Osteocyte (in vitro differentiated cells): ENCODE measurements at places on chromosomes 1 and 21. TPM values are rescaled to one million over a fixed set of nuclear protein-coding genes. Genes with fewer than 3 reads are reported as not detected.
A peak's percentile ranks its signal among the peaks of the same experiment; 100 is the strongest.

DNA sequence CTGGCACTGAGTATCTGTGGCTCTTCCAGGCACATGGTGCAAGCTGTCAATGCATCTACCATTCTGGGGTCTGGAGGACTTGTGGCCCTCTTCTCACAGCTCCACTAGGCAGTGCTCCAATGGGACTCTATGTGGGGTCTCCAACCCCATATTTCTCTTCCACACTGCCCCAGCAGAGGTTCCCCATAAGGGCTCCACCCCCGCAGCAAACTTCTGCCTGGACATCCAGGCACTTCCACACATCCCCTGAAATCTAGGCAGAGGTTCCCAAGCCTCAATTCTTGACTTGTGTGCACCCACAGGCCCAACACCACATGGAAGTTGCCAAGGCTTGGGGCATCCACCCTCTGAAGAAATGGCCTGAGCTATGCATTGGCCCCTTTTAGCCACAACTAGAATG, 18.8 kb downstream of the ODF2L start:
- peaks cover 17% of the 10 kb centered on the region for H3K4me1 ChIP-seq
- no peaks in the 10 kb centered on the region for H3K27me3 ChIP-seq
- peaks cover 15% of the 10 kb centered on the region for H3K36me3 ChIP-seq
- no peak overlapping the region for H3K4me3 ChIP-seq
- no peak overlapping the region for H3K27ac ChIP-seq
- DNase-seq, result no peak

GRCh38 chr1:232034556-232034955, 408.0 kb downstream of the DISC1 start:
- H3K27me3 ChIP-seq, result no peaks in the 10 kb centered on the region
- peaks cover 8% of the 10 kb centered on the region for H3K36me3 ChIP-seq
- no peak overlapping the region for H3K4me3 ChIP-seq
- H3K27ac ChIP-seq, result no peak overlapping the region
- H3K4me1 ChIP-seq, result peaks cover 13% of the 10 kb centered on the region

DNA sequence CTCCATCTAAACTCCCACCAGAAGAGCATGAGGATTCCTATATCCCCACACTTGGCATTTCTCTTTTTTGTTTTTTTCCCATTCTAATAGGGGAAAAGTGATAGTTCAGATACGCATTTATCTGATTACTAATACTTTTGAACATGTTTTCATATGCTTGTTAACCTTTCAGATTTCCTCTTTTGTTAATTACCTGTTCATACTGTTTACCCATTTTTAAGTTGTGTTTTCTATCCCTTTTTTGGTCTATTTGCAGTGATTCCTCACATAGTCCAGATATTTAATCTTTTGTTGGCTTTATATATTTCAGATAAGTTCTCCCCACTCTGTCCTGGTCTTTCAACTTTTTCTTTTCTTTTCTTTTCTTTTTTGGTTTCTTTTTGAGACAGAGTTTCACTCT, 13.6 kb upstream of the PIGK start:
- no peaks in the 10 kb centered on the region for H3K27me3 ChIP-seq
- peaks cover 19% of the 10 kb centered on the region for H3K4me1 ChIP-seq
- no peak for DNase-seq
- no peak overlapping the region for H3K4me3 ChIP-seq
- H3K36me3 ChIP-seq, result peaks cover 2% of the 10 kb centered on the region

DNA sequence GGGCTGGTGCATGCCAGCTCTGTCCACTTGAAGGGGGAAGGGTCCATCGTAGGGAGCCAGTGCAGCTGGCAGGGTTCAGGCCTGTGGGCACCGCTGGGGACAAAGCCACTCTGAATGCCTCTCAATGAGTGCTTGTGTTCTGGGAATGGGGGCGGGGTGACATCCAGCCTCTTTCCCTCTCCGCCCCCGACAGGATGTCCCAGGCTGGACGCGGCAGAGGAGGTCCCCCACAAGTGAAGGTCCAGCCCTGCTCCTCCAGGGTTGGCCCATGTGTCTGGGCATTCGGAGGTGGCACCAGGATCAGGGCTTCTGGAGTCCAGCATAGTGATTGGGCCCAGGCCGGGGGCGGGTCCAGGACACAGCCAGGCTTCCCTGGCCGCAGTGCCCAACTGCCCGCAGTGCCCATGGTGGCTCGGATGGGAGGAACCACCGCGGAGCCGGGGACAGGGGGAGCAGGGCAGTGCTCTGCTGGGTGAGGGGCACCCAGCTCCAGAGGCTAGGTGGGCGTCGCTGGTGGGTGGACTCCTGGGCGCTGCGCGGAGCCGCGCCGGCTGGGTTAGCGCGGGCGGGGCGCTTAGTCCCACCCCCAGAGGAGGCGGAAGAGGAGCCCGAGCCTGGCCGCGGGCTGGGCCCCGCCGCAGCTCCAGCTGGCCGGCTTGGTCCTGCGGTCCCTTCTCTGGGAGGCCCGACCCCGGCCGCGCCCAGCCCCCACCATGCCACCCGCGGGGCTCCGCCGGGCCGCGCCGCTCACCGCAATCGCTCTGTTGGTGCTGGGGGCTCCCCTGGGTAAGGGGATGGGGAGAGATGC, at the start of gene SHISA4:
SHISA4 (plus strand) TSS at position 617 of the 808 bp plus-strand sequence; CDS start at position 714, 97 bp downstream.
- peak within 1 kb of the TSS; percentile 73 for H3K27ac ChIP-seq
- no peaks in the 10 kb centered on the region for H3K36me3 ChIP-seq
- peaks cover 33% of the 10 kb centered on the region for H3K4me1 ChIP-seq
- peak; percentile 94 for DNase-seq
- peak within 1 kb of the TSS; percentile 78 for H3K4me3 ChIP-seq

DNA sequence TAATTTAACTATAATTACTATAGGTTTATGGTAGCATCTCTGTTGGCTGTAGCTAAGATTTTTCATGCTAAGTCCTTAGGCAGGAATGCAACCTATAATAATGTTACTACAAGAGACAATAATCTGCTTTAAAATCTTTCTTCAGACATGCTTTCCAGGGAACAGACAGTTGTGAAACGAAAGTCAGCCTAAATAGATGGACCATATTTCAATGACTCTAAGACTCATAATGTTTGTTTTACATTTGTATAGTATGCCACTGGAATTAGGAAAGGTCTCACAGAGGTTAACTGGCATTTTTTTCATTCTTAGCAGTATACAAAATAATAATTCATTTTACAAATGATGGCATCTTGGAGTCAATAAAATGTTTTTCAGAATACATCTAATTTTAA, 8.1 kb downstream of the RERE start:
- no peak for DNase-seq
- no peaks in the 10 kb centered on the region for H3K27me3 ChIP-seq
- H3K36me3 ChIP-seq, result no peaks in the 10 kb centered on the region
- H3K4me3 ChIP-seq, result no peak overlapping the region
- H3K4me1 ChIP-seq, result peaks cover 21% of the 10 kb centered on the region

DNA sequence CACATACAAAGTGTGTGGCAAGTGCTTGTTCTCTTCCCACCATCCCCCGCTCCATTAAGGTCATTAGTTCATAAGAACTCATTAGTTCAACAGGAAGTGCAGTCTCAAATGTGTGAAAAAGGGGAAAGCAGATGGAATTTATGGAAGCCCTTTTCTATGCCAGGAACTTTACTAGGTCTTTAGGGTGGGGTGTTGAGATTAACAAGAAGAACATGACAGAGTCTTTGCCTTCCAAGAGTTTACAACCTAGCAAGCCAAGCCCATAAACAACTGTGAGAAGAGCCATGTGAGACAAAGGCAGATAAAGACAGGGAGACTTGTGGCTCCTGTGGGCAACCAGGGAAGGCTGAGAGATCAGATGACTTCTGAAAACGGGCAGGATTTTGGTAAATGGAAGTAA, 21.4 kb downstream of the PLEKHA6 start:
- H3K4me1 ChIP-seq, result peaks cover 13% of the 10 kb centered on the region
- peaks cover 19% of the 10 kb centered on the region for H3K27me3 ChIP-seq
- no peak for DNase-seq
- no peaks in the 10 kb centered on the region for H3K36me3 ChIP-seq
- no peak overlapping the region for H3K27ac ChIP-seq
- no peak overlapping the region for H3K4me3 ChIP-seq

GRCh38 chr1:225923381-225923691, 714 bp downstream of the PYCR2 start:
- peak overlapping the region; percentile 95 for H3K27ac ChIP-seq
- H3K27me3 ChIP-seq, result no peaks in the 10 kb centered on the region
- H3K36me3 ChIP-seq, result peaks cover 8% of the 10 kb centered on the region
- H3K4me1 ChIP-seq, result peaks cover 40% of the 10 kb centered on the region
- no peak for DNase-seq
- peak overlapping the region; percentile 91 for H3K4me3 ChIP-seq

DNA sequence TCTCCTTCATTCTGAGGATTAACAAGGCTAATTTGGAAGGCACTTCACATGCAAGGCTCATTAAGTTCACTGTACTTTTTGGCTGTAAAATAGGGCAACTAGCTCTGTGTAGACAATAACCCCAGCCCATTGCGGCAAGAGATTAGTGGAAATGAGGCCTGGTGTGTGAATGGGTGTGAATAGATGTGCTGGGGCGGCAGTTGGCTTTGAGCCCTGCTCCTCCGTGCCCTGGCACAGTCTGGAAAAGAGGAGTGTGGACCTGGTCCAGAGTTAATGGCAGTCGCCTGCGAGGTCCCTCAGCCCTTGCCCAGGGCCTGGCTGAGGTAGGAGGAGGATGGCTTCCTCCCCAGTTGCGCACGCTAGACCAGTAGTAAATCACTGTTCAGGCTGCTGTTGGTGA, 4.8 kb downstream of the KISS1 start:
- H3K4me3 ChIP-seq, result no peak overlapping the region
- H3K4me1 ChIP-seq, result peaks cover 18% of the 10 kb centered on the region
- no peaks in the 10 kb centered on the region for H3K36me3 ChIP-seq
- DNase-seq, result no peak
- H3K27ac ChIP-seq, result no peak overlapping the region

DNA sequence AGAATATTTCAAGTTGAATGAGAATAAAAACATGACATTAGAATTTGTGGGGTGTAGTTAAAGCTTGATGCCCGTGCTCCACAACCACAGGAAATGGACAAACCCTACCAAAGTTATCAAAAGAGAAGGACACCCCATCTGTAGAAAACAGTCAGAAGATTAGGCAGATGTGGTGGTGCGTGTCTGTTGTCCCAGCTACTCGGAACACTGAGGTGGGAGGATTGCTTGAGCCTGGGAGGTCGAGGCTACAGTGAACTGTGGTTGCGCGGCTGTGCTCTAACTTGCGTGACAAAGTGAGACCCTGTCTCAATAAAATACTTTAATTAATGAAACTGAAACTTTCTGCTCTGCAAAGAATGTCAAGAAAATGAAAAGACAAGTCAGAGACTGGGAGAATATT, 1.5 kb upstream of the SPATC1L start:
- H3K4me3 ChIP-seq, result peak overlapping the region; percentile 89
- no peak for DNase-seq
- H3K27ac ChIP-seq, result peak overlapping the region; percentile 38
- H3K4me1 ChIP-seq, result peaks cover 38% of the 10 kb centered on the region
- peaks cover 9% of the 10 kb centered on the region for H3K36me3 ChIP-seq

- DNase-seq, result no peak
- no peaks in the 10 kb centered on the region for H3K36me3 ChIP-seq
- H3K4me3 ChIP-seq, result no peak overlapping the region
- no peak overlapping the region for H3K27ac ChIP-seq
Observed at GRCh38 chr1:110896090-110896489, 23.1 kb downstream of the CD53 start.

DNA sequence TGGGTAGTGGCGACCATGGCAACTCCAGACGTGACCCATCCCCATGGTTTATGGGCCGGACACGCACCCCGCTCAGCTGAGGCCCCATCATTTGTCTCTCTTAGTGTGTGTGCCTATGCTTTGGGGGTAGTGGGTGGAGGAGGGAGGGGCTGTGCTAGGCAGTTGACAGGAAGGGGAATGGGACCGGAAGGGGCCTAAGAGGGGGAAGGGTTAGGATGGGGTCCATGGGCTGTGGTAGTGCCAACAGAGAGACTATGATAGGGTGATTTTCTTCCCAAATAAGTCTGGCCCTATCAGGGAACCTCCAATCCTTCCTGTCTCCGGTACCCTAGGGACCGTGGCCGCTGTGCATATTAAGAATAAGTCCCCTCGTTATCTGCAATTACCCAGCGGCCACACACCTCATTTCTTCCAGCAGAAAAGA, 9.9 kb downstream of the DMAP1 start:
- H3K4me3 ChIP-seq, result no peak overlapping the region
- no peaks in the 10 kb centered on the region for H3K27me3 ChIP-seq
- H3K4me1 ChIP-seq, result no peaks in the 10 kb centered on the region
- no peak overlapping the region for H3K27ac ChIP-seq
- no peak for DNase-seq
- H3K36me3 ChIP-seq, result peaks cover 13% of the 10 kb centered on the region

DNA sequence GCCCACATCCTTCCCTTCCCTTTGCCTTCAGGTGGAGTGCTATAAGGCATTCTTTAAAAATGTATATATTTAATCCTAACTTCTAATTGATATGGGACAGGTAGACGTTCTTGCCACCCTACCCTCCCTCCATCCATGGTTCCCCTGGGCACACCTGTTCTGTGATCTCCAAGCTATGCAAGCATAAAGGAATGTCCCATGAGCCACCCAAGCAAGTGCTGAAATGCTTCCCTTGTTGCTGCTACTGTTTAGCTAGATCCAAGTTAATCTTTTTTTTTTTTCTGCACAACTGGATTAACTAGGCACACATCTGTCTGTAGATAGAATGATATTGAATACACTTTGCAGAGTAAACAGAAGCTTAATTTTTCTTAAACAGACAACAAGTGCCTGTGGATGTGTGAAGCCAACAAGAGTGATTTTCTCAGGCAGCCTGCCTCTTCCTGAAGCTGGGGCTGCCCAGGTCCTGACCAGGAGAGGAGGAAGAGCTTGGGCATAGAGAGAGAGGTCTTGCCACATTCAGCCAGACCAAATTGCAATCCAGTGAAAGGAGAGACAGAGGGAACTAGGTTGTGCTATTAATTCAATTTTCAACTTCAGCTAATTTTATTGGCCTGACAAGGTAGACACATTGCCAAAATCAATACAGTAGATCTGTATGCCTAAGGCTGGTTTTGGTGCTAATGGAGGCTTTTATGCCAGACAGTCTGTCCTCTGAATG, 28.2 kb upstream of the ATP1B1 start:
- peaks cover 15% of the 10 kb centered on the region for H3K4me1 ChIP-seq
- DNase-seq, result no peak
- no peak overlapping the region for H3K27ac ChIP-seq
- no peaks in the 10 kb centered on the region for H3K36me3 ChIP-seq
- H3K27me3 ChIP-seq, result no peaks in the 10 kb centered on the region

DNA sequence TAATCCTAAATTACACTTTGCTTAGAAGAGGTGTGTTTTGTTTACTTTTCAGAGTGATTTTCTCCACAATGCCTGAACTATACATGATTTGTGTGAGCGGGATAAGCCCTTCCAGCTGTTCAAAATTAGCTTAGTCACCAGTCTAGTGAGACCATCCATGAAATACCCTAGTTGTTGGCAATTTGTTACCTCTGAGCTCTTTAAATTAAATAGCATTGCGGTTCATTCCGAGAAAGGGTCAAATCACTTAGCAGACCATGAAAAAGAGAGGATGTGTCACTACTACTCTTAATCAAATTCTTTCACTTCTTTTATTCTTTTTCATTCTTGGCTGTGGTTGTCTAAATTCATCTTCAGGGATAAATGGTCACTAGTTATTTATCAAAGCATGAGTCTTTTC, 11.9 kb upstream of the VAV3 start:
- H3K36me3 ChIP-seq, result no peaks in the 10 kb centered on the region
- no peak for DNase-seq
- H3K27ac ChIP-seq, result no peak overlapping the region
- H3K4me1 ChIP-seq, result no peaks in the 10 kb centered on the region
- peaks cover 39% of the 10 kb centered on the region for H3K27me3 ChIP-seq

The BSND gene
- not detected in 2 replicates for total RNA-seq

The FLG2 gene
- total RNA-seq, result not detected in 2 replicates

The CFHR4 gene
- total RNA-seq, result not detected in 2 replicates

The TMEM52 gene
- 1.5 TPM in 1 of 2 replicates, not detected in the other for total RNA-seq

The ATP1A4 gene
- total RNA-seq, result not detected in 2 replicates

The LY9 gene
- total RNA-seq, result not detected in 2 replicates
